Articular chondrocyte of knee joint (primary cell): ENCODE measurements at places on chromosomes 1 and 21. TPM values are rescaled to one million over a fixed set of nuclear protein-coding genes. Genes with fewer than 3 reads are reported as not detected.

The KIF2C gene
- total RNA-seq = 13.6 and 17.6 TPM in 2 replicates

The FALEC gene
- not detected in 2 replicates for total RNA-seq

The CCDC185 gene
- total RNA-seq = not detected in 2 replicates

The MPL gene
- total RNA-seq = not detected in 2 replicates

The PALMD gene
- 38.3 TPM in 2 replicates for total RNA-seq

The ARHGEF10L gene
- total RNA-seq = 21.7 and 22.3 TPM in 2 replicates

The VWA1 gene
- 2.6 and 4.1 TPM in 2 replicates for total RNA-seq

The RBP7 gene
- 0.39 TPM in 1 of 2 replicates, not detected in the other for total RNA-seq

The CDK18 gene
- 0.76 and 1.7 TPM in 2 replicates for total RNA-seq

The PSMA5 gene
- total RNA-seq = 53.7 and 75.5 TPM in 2 replicates

The AKNAD1 gene
- total RNA-seq = 0.39 and 0.65 TPM in 2 replicates

The OVAAL gene
- total RNA-seq = 0.11 TPM in 1 of 2 replicates, not detected in the other

The ZBTB8A gene
- 13.6 and 14.3 TPM in 2 replicates for total RNA-seq

The CFAP107 gene
- not detected in 2 replicates for total RNA-seq

The SVBP gene
- 20.3 and 26.3 TPM in 2 replicates for total RNA-seq

The STX12 gene
- 55.8 and 61.5 TPM in 2 replicates for total RNA-seq

The SRSF10 gene
- total RNA-seq = 107 and 129 TPM in 2 replicates

The CCDC28B gene
- total RNA-seq = 6.8 and 8.4 TPM in 2 replicates

The MYOC gene
- 2.8 and 4.7 TPM in 2 replicates for total RNA-seq

The SPRR2E gene
- total RNA-seq = not detected in 2 replicates

The SAMSN1 gene
- total RNA-seq = not detected in 2 replicates

The SPRR2F gene
- total RNA-seq = not detected in 2 replicates

The TSTD1 gene
- 5.6 and 6.1 TPM in 2 replicates for total RNA-seq

The TAF5L gene
- total RNA-seq = 14.1 and 15.6 TPM in 2 replicates

The C1orf116 gene
- 0.13 TPM in 1 of 2 replicates, not detected in the other for total RNA-seq

The ELF3 gene
- total RNA-seq = 0.13 and 0.32 TPM in 2 replicates

The BMP8B gene
- under 0.01 TPM in 1 of 2 replicates, not detected in the other for total RNA-seq

The PAQR6 gene
- 0.26 and 0.43 TPM in 2 replicates for total RNA-seq

The CTNNBIP1 gene
- total RNA-seq = 17.2 and 19.7 TPM in 2 replicates

The C1QB gene
- total RNA-seq = not detected in 2 replicates

The SLC1A7 gene
- total RNA-seq = under 0.01 and 0.11 TPM in 2 replicates

The C1orf105 gene
- not detected in 2 replicates for total RNA-seq
